ENCODE measurements at places on chromosomes 13 and 19.

DNA sequence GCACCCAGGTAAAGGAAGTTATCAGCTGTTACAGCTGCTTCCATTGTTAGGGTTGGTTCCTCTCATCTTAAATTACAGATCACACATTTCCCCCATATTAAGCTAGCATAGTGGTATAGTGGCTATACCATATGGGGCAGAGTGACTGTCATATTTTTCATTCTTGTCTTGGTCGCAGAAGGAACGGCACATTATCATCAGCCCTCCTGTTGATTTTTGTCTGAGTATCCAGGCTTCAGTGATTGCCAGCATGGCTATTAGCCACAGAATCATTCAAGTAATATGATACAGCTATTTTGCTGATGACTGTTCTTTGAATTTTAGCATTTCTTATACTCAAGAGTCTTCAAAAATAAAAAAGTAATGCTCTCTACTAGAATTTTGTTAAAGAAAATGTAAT is 240.9 kb downstream of the LIG4 start:
- no peak for DNase-seq

GRCh38 chr13:40563350-40564125 is 102.9 kb downstream of the FOXO1 start:
- no peak for DNase-seq

- DNase-seq: no peak
Observed at GRCh38 chr13:65125236-65125635, 2104.9 kb downstream of the PCDH9 start.

- no peak for DNase-seq
Observed at GRCh38 chr19:30066781-30067759, 125.0 kb downstream of the URI1 start.

DNA sequence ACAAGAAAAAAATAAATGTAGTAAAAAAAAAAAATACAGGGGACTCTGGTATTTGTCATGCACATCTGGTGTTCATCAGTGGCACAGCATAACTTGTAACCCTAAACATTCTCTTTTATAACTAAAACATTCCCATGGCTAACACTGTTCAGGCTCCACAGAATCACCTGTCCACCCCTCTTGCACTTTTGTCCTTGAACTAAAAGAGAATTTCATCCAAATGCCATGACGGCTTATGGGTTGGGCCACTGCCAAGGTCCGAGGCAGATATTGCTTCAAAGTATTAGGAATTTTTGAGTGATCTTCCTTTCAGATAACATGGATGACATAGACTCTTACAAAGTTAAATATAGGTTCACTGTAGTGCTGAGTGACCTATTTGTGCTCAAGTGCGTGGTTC is 25.7 kb upstream of the SERP2 start:
- DNase-seq: no peak

DNA sequence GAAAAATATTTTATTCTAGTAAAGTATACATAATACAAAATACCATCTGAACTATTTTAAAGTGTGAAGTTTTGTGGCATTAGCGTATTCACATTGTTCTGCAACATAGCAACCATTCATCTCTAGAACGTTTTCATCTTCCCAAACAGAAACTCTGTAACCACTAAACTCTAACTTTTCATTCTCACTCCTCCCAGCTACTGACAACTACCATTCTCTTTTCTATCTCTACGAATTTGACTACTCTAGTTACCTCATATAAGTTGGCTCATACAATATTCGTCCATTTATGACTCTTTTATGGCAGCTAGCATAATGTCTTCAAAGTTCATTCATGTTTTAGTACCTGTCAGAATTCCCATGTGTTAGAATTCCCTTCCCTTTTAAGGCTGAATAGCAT is 150.5 kb upstream of the MIR17HG start:
- no peak for DNase-seq

- DNase-seq: no peak
Observed at GRCh38 chr13:38980750-38981078, 9.9 kb downstream of the STOML3 start.

DNA sequence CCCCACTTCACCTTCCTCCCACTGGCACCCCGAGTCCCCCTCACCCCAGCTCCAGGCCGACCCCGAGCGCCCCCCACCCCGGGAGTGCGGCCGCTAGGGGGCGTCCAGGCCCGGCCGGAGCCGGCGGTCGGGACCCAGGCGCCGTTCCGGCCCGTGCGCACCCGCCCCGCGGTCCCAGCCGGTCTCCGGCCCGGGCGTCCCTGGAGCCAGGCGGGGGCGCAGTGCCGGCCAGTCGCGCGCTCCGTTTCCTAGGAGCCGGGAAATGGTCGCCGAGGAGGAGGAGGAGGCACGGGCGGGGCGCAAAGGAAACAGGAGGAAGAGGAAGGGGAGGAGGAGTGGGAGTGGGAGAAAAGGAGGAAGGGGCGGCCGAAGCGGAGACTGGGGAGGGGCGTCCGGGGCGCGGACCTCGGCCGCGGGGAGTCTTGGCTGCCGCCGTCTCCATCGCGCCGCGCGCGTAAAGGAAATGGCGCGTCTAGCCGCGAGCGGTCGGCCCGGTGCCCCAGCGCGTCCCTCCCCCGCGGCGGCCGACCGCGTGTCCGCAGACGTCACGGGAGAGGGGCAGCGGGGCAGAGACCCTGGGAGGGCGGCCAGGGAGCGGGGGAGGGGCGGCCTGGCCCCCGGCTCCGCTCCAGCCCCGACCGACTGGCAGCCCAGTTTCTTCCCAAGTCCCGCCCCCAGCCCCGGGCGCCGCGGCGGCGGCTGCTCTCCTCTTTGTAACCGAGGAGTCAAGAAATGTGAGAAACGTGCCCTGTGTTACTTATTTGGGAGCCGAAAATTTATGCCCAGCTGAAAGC is 1.1 kb upstream of the KCTD15 start:
- peak; percentile 62 for DNase-seq

- DNase-seq: peak; percentile 55
Observed at GRCh38 chr19:926589-927350, 935 bp downstream of the ARID3A start.
